ENCODE measurements at places on chromosomes 4 and X. TPM values are rescaled to one million over a fixed set of nuclear protein-coding genes. Genes with fewer than 3 reads are reported as not detected.

GRCh38 chrX:48590203-48591103 is 6.8 kb upstream of the WDR13 start:
- no peak for DNase-seq

DNA sequence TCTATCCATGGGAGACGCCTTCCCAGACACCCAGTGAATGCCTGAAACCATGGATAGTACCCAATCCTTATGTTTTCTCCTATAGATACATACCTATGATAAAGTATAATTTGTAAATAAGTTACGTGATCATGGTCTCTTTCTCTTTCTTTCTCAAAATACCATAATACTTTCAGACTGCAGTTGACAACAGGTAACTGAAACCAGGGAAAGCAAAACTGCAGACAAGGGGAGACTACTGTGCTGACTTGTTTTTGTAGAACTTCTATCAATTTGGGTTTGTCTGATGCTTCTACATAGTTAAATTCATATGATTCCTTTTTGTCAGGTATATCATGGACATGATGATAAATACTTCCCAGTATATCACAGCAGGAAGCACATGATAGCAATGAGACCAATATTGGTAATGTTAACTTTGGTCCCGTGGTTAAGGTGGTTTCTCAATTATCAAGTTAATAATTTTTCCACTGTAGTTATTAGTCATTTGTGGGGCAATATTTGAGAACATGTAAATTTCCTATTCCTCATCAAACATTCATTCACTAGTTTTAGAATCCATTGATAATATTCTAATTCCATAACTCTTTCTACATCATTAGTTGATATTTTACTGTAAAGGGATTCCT is 298.0 kb upstream of the TET2 start:
- no peak for DNase-seq

The DACH2 gene
- not detected for total RNA-seq

The HPGDS gene
- total RNA-seq = not detected

The MAGEA10 gene
- not detected for total RNA-seq

The FOXP3 gene
- total RNA-seq = 12.8 TPM

The TMEM150C gene
- not detected for total RNA-seq

The DCUN1D4 gene
- total RNA-seq = 34.1 TPM

The LAP3 gene
- 149 TPM for total RNA-seq

- no peak for DNase-seq
Observed at GRCh38 chr4:98222306-98222705, 38.9 kb upstream of the RAP1GDS1 start.
